ENCODE measurements at places on chromosomes 11 and 22.

- DNase-seq, result no peak
Observed at GRCh38 chr11:135043434-135043833, 631.4 kb upstream of the B3GAT1 start.

DNA sequence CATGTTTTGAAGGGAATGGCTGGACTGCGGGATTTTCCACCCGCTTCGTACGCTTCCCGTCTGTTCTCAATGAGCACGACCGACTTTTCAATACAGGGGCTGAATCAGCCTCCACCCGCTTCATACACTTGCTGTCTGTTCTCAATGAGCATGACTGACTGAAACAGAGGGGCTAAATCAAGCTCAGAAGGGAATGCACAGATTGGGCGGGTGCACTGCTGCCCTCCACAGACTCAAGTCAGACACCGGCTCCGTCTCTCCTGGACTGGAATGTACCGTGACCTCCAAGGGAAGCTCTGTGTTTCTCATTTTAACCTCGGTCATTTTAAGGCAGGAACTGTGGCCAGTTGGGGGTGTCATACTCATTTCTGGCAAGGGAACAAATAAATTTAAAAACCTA, 48.5 kb downstream of the BRD1 start:
- no peak for DNase-seq

GRCh38 chr11:72781313-72782080, 12.3 kb downstream of the STARD10 start:
- DNase-seq, result peak; percentile 40

DNA sequence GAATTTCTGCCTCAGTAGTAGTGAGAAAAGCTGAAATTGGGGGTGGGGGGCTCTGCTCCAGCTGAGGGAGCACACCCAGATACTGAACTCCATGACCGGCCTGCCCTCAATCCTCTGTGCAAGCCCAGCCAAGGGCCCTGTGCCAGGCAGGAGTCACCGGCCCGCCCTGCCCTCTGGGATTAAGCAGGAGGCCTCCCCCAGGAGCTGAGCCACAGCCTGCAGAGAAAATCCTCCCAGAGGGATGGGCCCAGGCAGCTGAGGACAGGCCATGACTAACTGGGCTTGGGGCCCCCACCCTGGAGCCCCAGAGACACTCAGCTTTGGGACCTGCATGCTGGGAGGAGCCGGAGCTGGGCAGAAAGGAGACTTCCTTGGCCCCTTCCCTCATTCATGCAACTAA, 48.8 kb downstream of the MN1 start:
- DNase-seq, result peak; percentile 98

DNA sequence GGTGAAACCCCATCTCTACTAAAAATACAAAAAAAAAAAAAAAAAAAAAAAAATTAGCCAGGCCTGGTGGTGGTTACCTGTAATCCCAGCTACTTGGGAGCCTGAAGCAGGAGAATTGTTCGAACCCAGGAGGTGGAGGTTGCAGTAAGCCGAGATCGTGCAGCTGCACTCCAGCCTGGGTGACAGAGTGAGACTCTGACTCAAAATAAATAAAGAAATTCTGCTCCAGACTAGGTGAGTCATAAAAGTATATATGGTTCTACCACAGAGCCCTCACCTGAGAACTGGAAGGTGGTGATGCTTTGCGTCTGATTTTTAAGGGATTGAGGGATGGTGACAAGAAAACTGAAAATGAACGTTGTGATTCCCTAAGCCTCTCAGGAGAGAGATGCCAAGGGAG, 58.4 kb downstream of the NTM start:
- peak; percentile 63 for DNase-seq

Data from epithelial cell of esophagus (primary cell).